ENCODE measurements at places on chromosomes 16 and 17.

- H3K27ac ChIP-seq = no peak overlapping the region
- no peak for DNase-seq
- H3K27me3 ChIP-seq = peaks cover 29% of the 10 kb centered on the region
- H3K4me1 ChIP-seq = no peaks in the 10 kb centered on the region
- H3K36me3 ChIP-seq = no peaks in the 10 kb centered on the region
Observed at GRCh38 chr17:5702951-5703510, 118.7 kb upstream of the NLRP1 start.

DNA sequence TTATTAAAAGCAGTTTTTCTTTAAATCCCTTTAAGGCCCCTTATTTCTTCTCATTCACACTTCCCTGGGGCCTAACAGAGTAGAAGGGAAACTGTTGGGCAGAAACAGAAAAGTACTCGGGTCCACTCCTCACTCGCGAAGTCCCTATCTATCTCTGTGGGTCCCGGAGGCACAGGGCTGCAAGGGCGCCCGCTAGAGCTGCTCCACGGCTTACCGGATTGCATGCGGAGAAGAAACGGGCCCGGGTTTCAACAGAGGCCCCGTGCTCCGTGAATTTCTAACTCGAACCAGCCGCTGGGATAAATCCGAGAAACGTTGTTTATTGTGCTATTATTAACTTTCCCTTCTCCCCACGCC is 4.3 kb downstream of the CBLN1 start:
- DNase-seq = no peak
- peaks cover 71% of the 10 kb centered on the region for H3K27me3 ChIP-seq

- H3K4me3 ChIP-seq = no peak overlapping the region
- no peaks in the 10 kb centered on the region for H3K27me3 ChIP-seq
- DNase-seq = no peak
- H3K36me3 ChIP-seq = no peaks in the 10 kb centered on the region
- no peak overlapping the region for H3K27ac ChIP-seq
Observed at GRCh38 chr17:8473451-8474192, 37.9 kb downstream of the NDEL1 start.

DNA sequence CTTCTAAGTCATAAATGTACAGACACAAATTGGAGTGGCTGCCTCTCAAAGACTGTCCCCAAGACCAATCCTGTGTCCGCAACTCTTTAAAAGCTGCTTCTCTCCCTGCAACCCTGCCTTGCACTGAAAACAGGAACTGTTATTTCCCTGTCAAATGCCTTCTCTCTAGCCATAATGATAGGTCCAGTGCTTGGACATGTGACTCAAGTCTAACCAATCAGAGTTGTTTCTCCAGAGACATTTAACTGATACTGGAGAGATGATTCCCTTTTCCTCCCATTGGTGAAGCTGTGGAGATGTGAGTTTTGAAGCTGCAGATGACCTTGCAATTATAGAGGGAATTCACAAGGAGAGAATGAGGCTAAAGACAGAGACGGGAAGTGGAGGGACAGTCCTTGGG is 253.3 kb upstream of the CDH5 start:
- H3K27me3 ChIP-seq = peaks cover 3% of the 10 kb centered on the region
- H3K4me3 ChIP-seq = no peak overlapping the region
- no peaks in the 10 kb centered on the region for H3K36me3 ChIP-seq
- no peak for DNase-seq

DNA sequence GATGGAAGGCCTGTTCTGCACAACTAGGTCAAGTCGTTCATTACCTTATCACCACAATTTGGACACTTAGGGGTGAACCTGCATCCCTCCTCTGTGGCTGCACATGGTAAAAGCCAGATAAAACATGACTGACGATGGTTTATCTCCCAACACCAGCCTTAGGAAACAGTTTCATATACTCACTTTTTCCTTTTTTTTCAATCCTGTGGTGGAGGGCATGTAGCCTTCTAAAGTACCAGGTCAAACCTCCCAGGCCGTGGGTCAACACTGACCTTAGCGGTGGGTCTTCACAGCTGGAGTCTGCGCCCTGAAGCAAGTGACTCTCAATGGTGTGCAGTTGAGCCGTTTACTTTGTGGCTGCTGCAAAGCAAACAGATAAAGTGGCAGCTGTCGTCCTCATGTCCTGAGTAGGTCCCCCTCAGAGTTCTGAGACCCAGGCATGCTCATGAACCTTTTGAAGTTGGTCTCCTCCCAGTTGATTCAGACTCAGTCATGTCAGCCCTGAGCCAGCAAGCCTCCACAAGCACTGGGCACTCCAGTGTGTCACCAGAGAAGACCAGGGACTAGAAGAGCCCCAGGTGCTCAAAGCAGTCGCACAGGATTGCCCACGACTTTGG is 5.9 kb downstream of the FAHD1 start:
- H3K36me3 ChIP-seq = peaks cover 3% of the 10 kb centered on the region
- H3K4me1 ChIP-seq = peaks cover 9% of the 10 kb centered on the region
- no peak for DNase-seq
- no peak overlapping the region for H3K27ac ChIP-seq

- H3K27ac ChIP-seq = no peak overlapping the region
- peaks cover 8% of the 10 kb centered on the region for H3K27me3 ChIP-seq
- H3K36me3 ChIP-seq = no peaks in the 10 kb centered on the region
- no peak for DNase-seq
- no peaks in the 10 kb centered on the region for H3K4me1 ChIP-seq
Observed at GRCh38 chr17:14886200-14886739, 378.9 kb downstream of the PMP22 start.

DNA sequence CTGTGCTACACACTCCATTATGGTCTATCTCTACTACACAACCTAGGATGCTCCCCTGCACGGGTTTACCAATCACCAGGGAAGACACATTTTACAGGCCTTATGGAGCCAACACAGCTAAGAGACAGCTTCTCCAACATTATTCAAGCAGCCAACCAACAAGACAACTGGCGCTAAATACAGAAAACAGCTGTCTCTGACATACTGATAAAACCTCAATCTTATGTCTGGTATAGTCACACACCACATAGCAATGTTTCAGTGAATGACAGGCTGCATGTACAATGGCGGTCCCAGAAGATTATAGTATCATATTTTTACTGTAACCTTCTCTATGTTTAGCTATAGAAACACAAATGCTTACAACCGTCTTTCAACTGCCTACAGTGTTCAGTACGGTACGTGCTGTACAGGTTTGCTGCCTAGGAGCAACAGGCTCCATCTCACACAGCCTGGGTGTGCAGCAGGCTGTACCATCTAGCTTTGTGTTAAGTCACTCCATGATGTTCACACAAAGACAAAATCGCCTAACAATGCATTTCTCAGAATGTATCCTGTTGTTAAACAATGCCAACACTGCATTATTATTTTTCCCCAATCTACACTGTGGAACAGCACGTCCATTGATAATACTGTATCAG is 10.9 kb downstream of the USP22 start:
- peaks cover 15% of the 10 kb centered on the region for H3K36me3 ChIP-seq
- peaks cover 62% of the 10 kb centered on the region for H3K4me1 ChIP-seq
- H3K27ac ChIP-seq = no peak overlapping the region
- H3K27me3 ChIP-seq = no peaks in the 10 kb centered on the region

DNA sequence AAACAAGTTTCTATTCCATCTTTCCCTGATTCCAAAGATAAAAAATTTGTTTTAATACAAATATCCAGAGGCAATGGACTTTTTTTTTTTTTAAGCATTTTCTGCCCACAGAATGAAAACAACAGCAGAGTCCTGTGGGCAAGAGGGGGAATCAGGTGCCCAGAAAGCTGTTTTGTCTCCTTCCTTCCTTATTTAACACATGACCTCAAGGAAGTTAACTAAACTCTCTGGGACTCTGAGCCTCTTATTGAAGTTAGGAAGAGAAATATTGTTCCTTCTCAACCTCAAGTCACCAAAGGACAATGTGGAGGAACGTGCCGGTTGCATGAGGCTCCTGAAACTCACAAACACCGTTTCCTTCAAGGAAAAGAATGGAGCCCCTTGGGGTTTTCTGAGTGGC is 34.9 kb downstream of the LITAF start:
- H3K27ac ChIP-seq = no peak overlapping the region
- peaks cover 4% of the 10 kb centered on the region for H3K4me1 ChIP-seq
- no peaks in the 10 kb centered on the region for H3K27me3 ChIP-seq
- no peak overlapping the region for H3K4me3 ChIP-seq
- peaks cover 63% of the 10 kb centered on the region for H3K36me3 ChIP-seq

DNA sequence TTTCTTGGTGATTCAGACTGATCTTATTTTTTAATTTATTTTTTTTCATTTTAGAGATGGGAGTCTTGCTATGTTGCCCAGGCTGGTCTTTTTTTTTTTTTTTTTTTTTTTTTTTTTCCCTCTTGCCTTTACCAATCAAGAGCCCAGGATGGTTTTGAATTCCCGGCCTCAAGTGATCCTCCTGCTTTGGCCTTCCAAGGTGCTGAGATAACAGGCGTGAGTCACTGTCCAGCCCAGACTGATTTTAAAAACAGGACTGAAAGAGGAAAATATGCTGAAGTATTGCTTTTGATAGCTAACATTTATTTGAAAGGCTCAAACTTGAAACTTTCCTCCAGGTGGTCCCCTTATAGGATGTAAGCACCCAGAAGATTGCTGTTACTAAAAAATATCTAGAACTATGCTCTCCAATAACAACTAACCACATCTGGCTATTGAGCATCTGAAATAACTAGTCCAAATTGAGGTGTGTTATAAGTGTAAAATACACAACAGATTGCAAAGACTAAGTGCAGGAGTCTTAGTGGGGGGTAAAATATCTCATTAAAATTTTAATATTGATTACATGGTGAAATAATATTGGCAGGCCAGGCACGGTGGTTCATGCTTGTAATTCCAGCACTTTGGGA is 15.8 kb upstream of the BRIP1 start:
- no peaks in the 10 kb centered on the region for H3K4me1 ChIP-seq
- H3K4me3 ChIP-seq = no peak overlapping the region
- no peak for DNase-seq

DNA sequence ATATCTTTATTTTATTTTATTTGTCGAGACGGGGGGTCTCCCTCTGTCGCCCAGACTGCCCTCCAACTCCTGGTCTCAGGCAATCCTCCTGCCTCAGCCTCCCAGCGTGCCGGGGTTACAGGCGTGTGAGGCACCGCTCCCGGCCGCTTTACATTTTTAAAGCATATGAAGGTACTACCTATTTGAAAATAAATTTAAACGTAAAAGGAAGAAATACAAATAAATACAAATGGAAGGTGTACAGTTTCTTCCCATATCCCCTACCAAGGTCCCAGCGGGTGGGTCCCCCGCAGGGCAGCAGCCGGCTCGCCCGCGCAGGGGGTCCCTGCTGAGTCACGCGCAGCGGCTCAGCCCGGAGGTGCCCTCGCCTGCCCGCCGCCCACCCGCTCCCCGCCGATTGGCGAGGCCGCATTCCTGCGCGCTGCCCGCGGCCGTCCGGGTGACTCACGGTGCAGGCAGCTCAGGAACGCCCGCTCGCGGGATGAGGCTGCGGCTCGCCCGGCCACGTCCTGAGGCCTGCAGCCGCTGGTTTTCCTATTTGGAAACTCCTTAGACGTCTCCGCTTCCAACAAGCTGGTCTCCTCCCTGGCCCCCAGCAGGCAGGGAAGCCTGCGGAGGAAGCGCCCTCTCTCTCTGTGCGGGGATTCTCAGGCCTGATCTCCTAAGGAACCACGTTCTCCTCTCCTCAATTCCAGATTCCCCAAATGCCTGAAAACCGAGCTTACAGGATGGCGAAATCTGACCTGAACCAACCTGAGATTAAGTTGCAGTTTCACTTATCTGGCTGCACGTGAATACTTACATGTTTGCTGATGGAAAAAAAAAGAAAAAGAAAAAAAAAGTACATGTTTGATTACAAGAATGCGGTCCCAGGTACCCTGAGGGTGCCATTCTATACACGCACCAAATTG is 54.8 kb upstream of the MAP3K14 start:
- H3K4me1 ChIP-seq = peaks cover 12% of the 10 kb centered on the region
- DNase-seq = peak; percentile 56

- H3K27me3 ChIP-seq = peaks cover 60% of the 10 kb centered on the region
- no peaks in the 10 kb centered on the region for H3K36me3 ChIP-seq
- DNase-seq = peak; percentile 56
- H3K4me3 ChIP-seq = peak overlapping the region; percentile 80
- peaks cover 21% of the 10 kb centered on the region for H3K4me1 ChIP-seq
- H3K27ac ChIP-seq = no peak overlapping the region
Observed at GRCh38 chr17:68199837-68200688, 47.8 kb upstream of the AMZ2 start.

GRCh38 chr17:73719588-73720071 is 75.4 kb upstream of the SDK2 start:
- no peak for DNase-seq
- H3K27ac ChIP-seq = peak overlapping the region; percentile 5
- no peak overlapping the region for H3K4me3 ChIP-seq
- peaks cover 12% of the 10 kb centered on the region for H3K27me3 ChIP-seq
- peaks cover 21% of the 10 kb centered on the region for H3K4me1 ChIP-seq

GRCh38 chr17:16905593-16906191 is 66.2 kb downstream of the TNFRSF13B start:
- H3K36me3 ChIP-seq = no peaks in the 10 kb centered on the region
- DNase-seq = no peak
- no peak overlapping the region for H3K4me3 ChIP-seq
- peaks cover 11% of the 10 kb centered on the region for H3K27me3 ChIP-seq
- H3K27ac ChIP-seq = no peak overlapping the region
- H3K4me1 ChIP-seq = peaks cover 6% of the 10 kb centered on the region

Data from activated naive CD8-positive, alpha-beta T cell treated with anti-CD3 and anti-CD28 coated beads, Interleukin-2, amount 10 ng/mL, durations not matched to agents 7 days and 5 days (primary cell).